ENCODE measurements at places on chromosomes 7 and 10.

DNA sequence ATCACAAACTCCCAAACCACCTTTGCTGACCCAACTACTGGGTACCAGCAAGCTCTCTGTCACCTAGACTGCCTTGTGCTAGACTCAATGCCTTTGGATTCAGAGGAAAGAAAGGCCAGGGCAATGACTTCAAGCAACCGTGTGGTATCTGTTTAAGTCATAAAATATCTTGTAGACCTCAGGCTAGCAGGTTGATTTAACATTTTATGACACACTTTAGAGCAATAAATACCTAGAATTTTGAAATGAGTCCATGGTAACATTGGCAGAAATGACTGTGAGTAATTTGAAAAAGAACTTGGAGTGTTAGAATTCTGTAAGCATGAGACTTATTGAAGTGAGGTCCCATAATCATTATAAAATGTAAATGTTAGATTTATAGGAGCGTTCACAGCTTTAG is 87.2 kb downstream of the TWIST1 start:
- no peak for DNase-seq

DNA sequence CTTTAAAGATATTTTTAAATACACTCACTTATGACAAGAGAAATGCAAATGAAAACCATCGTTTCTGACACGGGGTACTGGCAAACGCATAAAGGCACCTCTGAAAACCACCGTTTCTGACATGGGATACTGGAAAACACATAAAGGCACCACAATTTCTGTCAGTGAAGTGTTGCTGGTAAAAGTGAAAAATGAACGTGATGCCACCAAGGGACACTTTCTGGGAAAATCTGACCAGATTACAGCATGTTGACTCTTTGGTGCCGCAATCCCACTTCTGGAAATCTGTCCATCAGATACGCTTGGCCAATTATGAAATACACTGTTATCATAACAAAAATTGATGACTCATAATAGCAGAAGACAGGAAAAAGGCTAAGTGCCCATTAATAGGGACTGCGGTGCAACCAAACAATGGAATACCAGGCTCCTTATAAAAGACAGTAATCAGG is 131.7 kb downstream of the ZMYND11 start:
- DNase-seq = no peak

DNA sequence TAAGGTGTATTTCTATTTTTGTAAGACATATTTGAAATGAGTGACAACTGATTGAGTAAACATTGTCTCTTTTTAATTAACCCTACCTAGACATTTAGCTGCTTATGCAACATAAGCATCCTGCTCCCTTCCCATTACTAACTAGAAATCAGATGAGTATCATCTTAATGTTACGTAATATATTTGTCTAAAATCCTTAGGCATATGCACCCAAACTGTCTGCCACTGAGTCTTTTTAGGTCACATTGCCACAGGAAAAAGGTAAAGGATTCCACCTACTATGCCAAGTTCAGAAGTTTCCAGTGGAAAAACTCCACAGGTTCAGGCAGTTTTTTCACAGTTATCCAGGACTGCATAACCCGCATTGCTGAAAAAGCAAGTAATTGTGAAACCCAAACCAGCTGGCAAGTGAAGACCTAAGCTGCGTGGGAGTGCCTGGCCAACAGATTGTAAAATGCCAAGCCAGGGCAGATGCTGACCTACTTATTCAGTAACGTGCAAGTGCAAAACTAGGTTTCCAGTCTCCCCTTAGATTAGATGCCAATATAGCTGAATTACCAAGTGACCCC is 983.7 kb downstream of the GATA3 start:
- no peak for DNase-seq

DNA sequence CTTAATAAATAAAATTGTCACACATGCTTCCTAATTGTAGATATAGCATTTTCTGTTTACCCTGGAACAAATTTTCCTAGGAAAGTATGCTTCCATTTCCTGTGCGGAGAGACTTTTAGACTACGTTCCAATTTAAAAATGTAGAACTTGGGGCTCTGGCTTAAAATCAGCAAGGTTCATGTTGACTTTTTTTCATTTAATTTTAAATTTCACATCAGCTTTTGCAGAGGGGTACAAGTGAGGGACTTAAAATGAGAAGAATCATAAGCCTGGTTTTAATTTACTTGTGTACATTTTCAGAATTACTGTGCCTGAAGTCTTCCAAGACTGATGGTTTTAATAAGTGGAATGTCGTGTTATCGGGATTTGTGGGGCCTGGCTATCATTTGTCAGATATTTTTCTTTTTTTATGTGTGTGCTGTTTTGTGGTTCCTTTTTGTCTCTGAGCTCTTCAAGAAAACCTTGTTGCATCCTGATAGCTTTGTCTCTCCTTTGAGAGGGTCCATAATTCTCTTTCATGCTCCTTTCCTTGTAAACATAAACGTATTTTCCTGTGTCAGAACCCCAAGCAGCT is 8.8 kb upstream of the ATRNL1 start:
- no peak for DNase-seq

- DNase-seq = no peak
Observed at GRCh38 chr7:157012113-157012547, 1.7 kb upstream of the MNX1 start.

DNA sequence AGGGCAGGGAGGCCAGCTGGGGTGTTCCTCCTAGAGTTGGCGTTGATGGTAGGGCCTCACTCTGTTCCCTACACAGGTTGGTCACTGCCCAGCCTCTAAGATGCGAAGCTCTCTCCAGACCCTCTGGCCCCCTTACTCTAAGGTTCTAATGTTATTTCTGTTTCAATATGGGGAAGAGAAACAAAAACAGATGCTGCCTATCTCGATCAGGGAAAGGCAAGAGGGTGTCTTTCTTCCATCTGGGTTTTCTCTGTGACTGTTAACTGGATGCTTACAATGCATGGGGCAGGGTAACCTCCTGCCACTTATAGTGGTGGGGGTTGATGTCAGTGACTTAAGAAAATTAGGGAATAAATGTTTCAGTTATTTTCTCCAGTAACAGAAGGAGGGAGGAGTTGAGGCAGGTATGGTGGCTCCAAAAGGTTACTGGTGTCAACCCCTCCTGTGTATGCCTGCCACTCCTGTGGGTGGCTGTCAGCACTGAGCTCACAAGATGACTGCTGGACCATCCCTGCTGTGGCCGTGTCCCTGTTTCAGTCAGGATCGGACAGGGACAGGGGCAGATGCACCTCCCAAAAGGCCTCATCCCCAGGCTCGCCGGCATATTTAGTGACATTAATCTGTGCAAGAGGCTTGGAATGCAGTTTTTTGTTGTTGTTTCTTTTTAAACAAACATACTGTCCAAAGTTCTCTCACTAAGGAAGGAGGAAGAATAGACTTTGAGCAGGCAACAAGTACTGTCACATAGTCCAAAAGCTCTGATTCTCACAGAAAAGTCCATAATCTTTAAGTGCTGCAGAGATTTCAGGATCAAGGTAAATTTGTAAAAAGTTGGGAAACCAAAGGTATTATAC is 39.6 kb upstream of the SYPL1 start:
- no peak for DNase-seq

All from naive thymus-derived CD8-positive, alpha-beta T cell (primary cell).